ENCODE measurements at places on chromosomes 11 and 22. TPM values are rescaled to one million over a fixed set of nuclear protein-coding genes. Genes with fewer than 3 reads are reported as not detected.

The KCNC1 gene
- not detected for total RNA-seq

The CRYBB2 gene
- 0.08 TPM for total RNA-seq

The HOATZ gene
- not detected for total RNA-seq

The CHRM1 gene
- not detected for total RNA-seq

The USP2 gene
- 4.4 TPM for total RNA-seq

The YPEL1 gene
- 3.5 TPM for total RNA-seq

The HTR3B gene
- not detected for total RNA-seq

The OR8G5 gene
- not detected for total RNA-seq

DNA sequence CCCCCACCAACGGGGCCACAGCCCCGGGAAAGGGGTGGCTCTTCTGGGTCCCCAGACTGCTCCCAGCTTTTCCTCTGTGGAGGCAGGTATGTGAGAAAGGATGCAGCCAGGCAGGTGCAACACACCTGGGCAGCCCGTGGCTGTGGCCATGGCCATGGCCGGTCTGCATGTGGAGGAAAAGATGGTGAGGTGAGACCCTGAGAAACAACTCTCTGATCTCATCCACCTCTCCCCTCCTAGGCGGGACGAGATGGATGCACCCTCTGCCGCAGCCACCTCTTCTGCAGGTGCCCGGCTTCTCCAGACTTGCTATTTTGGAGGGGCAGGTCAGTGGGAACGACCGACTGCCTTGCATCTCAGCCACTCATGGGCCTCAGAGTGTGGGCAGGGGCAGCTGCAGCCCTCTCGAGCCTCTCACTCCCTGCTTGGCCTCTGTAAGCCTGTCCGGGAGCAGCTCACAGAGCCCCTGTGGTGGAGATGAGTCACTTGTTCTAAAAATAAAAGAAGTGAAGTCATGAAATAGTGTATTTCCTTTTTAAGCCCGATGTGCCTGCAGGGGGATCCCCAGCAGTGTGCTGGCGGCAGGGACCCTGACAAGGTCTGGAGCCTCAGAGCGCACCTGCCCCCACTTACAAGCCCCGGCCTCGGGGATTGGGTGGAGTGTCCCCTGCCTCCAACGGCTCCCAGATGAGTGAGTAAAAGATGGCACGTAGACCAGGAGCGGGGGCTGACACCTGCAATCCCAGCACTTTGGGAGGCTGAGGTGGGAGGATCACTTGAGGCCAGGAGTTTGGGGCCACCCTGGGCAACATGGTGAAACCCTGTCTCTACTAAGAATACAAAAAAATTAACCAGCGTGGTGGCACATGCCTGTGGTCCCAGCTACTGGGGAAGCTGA, 10.7 kb downstream of the SMIM38 start:
- no peak for DNase-seq

DNA sequence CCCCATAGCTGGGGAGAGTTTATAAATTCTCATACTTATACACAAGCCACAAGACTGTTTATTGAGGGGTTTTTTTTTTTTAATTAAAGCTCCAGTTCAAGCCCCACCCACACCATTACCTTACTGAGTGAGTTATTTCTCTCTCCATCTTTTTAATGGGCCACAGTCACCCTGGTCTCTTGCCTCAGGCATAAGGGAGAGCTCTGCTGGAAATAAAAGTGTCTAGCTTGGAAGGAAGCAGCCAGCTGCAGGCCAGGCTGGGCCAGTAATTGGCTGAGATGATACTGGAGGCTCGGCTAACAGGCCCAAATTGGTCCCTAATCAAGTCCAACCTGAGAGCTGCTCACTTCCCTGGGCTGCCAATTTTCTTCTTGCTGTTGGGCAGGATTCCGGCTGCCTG, 174.1 kb downstream of the INSC start:
- no peak for DNase-seq

GRCh38 chr22:19344420-19344819, 52.9 kb upstream of the CLTCL1 start:
- DNase-seq: no peak

DNA sequence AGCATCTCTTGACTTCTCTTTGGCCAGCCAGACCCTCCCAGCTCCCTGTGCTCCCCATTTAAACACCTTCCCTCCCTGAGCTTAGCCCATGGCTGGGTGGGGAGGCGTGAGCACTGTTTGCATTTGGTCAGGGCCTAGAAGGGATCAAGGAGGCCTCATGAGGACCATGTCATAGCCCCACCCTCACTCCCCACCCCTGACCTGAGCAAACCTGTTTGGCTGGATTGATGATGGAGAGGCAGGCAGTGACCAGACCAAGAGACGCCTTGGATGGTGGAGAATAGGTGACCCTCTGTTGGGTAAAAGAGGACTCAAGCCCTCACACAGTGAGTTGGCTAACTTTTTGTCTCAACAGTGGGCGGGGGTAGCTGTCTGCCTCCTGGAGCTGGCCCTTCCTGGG, 49.9 kb downstream of the ST3GAL4 start:
- no peak for DNase-seq

DNA sequence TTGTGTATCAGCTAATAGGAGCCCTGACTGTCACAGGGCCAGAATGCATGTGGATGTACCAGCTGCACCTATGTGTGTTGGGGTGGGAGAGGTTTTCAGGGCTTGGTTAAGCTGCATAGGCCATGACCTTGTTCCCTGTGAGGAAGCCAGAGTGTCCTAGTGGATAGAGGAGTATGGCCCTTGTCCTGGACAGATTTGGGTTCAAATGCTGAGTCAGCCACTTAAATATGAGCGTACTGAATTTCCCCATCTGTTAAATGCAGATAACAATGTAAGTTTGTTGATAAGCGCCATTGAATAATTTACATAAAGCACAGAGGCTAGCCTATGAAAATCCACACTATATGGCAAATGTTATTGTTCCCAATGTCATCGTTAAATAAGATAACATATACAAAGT, 74.4 kb downstream of the PANX1 start:
- no peak for DNase-seq

DNA sequence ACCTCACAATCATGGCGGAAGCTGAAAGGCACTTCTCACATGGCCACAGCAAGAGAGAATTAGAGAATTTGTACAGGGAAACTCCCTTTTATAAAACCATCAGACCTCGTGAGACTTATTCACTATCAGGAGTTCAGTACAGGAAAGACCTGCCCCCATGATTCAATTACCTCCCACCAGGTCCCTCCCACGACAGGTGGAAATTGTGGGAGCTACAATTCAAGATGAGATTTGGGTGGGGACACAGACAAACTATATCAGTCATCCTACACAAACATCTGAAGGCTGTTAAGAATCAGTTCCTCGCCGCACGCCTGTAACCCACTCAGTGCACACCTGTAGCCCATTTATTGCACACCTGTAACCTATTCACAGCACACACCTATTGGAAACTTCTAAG, 39.8 kb downstream of the CHST1 start:
- peak; percentile 5 for DNase-seq

DNA sequence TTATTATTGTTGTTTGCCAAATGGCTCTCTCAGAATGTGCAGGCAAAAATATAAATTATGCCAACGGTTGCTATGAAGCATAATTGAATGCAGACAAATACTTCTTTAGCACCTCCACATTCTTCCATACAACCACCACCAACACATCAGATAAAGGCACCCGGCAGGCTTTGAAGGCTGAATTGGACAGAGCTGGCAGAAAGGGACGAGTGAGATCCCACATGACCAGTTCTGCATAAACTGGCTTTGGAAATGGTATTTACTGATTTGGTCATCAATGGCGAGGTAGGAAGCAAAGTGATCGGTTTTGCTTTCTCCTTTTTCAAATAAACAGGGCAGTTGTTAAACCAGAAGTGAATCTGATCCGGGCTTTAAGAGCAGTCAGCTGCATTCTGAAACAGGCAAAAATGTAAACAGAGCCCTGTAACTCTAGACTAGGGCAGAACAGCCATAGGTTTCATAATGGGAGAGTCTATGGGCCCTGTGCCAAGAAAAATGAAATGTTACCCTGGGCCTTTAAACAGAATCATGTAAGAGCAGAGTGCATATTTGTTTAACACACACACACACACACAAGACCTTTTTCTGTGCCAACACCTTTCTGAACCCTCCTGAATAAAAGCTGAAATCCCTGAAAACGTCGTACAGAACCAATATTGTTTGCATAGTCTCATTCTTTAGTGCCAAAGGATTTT, 97.7 kb downstream of the MPPED2 start:
- DNase-seq: peak; percentile 38

DNA sequence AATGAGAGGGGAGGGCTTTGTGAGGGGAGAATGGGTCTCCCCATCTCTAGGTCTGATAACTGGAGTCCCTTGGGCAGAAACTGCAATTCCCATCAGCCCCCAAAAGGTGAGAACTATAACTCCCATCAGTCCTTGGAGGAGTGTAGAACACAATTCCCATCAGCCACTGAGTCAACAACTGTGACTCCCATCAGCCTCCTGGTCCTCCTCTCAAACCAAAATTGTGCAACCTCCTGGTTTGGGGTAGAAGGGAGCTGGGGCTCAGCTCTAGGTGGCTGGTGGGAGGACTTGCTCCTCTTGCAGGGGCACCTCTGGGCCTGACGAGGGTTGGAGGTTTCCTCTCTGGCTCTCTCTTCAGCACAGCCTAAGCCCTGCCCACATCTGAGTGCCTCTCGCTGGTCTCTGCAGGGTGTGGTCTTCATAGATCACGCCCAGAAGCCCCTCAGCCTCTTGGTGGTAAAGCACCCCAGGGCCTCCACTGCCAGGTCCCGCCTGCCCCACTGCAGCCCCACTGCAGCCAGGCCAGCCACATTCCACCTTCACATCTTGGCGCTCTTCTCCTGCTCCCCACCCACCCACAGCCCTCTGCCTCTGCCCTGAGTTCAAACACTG, 18.5 kb downstream of the SLC22A12 start:
- no peak for DNase-seq

- DNase-seq: no peak
Observed at GRCh38 chr11:69497221-69497787, 15.8 kb downstream of the LINC01488 start.

- DNase-seq: no peak
Observed at GRCh38 chr11:133476570-133477250, 55.6 kb downstream of the OPCML start.

GRCh38 chr11:85495918-85496317, 131.2 kb downstream of the DLG2 start:
- DNase-seq: no peak

DNA sequence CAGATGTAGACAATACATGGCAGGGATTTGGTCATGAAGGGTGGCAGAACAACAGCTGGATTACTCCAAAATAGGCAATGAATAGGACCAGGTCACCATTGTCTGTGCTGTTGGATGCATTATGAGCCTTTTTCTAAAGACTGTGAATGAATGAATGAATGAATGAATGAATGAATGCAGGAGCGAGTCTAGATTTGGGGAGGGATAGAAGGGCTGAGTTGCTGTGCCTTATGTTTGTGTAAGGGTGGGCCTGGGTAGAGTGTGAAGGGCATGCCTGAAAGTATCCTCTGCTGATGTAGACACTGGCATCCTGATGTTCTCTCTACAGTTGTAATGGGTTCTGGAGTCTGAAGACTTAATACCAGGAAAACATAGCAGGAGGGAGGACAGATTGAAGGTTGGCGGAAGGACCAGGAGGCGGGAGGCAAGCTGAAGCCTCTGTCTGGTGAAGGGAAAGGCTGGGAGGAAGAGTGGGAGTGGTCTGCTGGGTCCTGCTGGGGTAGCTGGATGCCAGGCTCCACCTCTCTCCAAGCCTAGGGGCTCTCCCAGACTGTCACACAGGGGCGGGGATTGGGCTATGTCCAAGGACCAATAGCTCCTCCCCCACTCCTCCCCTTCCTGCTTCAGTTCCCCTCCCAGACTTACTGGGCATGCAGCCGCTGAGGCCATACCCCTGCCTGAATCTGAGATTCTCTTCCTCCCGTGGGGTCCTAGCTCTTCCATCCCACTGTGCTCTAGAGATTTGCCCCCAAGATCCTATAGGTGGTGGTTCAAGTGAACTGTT, 4.8 kb downstream of the TRIM3 start:
- DNase-seq: peak; percentile 80

DNA sequence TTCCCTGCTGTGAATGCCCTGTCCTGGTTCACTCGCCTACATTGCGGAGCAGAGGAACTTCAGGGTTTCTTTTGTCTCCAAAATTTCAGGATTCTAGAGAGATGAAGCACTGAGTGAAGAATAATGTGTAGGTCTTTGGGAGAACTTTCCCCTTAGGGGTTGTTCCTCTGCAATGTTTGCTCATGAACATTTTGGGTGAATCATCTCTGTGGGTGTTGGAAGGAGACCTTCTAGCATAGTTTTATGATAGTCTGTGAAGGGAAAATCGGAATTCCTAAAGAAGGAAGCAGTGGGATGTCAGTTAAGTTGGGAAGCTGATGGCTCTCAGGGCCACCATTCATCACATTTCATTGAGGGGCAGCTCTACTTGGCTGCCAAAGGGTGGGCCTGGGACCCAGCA, 64.8 kb downstream of the MIAT start:
- no peak for DNase-seq

DNA sequence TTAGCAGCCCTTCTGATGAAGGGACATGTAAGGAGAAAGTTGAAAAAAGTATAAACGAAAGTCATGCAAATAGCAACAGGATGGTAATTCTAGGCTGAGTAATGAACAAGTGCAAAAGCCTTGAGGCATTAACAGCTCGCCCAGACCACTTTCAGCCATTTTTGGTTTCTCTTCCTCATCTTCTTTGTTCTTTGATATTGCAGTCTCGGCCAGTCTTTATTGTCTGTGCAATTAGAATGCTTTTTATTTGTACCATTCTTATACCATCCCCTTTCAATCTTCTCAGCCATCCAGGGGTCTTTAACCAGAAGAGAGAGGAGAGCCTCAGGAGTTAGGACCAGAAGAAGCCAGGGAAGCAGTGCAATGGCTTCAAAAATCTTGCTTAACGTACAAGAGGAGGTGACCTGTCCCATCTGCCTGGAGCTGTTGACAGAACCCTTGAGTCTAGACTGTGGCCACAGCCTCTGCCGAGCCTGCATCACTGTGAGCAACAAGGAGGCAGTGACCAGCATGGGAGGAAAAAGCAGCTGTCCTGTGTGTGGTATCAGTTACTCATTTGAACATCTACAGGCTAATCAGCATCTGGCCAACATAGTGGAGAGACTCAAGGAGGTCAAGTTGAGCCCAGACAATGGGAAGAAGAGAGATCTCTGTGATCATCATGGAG, 7.3 kb downstream of the TRIM34 start:
- DNase-seq: no peak

GRCh38 chr22:25482868-25483639, 81.4 kb upstream of the GRK3 start:
- no peak for DNase-seq

DNA sequence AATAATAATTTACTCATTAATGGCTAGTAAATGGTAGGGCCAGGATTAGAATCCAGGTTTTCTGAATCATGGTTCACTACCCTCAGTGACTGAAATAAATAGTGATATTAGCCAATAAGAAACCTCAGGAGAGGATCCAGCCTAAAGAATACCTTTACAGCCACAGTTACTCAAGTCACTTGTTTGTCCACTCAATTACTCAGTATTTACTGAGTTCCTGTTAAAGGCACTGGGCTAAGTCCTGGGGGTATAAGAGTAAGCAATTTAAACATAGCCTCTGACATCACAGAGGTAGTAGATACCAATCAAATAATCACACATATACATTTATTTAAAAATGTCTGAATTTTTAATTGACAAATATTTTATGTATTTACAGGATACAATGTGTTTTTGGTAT, 56.8 kb upstream of the GAB2 start:
- no peak for DNase-seq

- DNase-seq: no peak
Observed at GRCh38 chr11:63240791-63241379, 2.5 kb downstream of the SLC22A25 start.

GRCh38 chr22:31584804-31585160, 77.2 kb downstream of the PISD start:
- no peak for DNase-seq
